ENCODE measurements at places on chromosomes 6 and 20.

- no peak for DNase-seq
These were observed 24.9 kb upstream of the PMEPA1 start for GRCh38 chr20:57734754-57735153.

GRCh38 chr6:150293423-150294173 lies 75.2 kb upstream of the IYD start:
- DNase-seq: no peak

GRCh38 chr6:27752038-27752885 lies 159.9 kb downstream of the OR2B2 start:
- peak; percentile 69 for DNase-seq

- DNase-seq: no peak
These were observed 10.7 kb downstream of the TULP4 start for GRCh38 chr6:158322724-158323560.

DNA sequence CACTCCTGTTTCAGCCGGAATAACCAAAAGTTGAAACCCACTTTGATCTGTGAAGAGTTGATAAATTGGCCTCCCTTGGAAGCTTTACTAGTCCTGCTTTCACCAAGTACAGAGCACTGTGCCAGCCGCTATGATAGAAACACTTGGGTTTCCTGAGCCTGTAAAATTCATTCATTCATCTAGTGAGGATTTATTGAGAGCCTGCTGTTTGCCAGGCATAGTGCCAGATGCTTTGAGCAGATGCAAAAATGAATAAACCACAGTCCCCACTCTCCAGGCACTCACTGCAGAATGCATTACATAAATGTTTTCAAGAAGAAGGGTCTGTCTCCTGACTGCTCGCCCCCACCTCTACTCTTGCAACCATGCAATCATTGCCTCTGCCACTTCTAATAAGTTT lies 25.3 kb upstream of the TMEM217 start:
- no peak for DNase-seq

- DNase-seq: no peak
These were observed 66.4 kb downstream of the PKHD1 start for GRCh38 chr6:52020945-52021570.

DNA sequence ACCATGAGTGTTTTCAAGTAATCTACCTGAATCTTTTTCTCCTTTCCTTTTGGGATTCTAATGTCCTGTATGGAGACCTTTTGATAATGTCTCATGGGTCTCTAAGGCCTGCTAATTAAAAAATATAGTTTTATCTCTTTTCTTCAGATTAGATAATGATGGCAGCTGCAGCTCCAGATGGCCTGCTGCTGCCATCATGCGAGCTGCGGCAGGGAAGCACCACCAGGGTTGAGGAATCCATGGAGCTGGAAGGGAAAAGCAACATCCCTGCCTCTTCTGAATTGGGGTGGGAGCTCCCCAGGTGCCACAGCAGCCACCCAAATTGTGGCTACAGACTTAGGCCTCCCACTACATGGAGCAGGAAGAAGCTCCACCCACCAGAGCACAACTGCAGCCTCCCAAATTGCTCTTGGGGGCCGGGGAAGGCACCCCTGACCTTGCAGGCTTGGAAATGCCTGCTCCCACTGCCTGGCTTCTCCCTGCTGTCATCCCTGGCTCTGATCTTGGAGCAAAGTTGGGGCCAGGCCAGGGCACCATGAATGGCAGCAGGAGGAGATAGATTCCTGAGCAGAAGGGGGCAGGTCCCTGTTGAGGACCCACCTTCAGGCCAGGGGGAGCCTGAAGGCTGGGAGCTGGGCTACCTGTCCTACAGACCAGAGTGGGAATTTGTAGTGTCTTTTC lies 189.6 kb upstream of the MAN1A1 start:
- no peak for DNase-seq

DNA sequence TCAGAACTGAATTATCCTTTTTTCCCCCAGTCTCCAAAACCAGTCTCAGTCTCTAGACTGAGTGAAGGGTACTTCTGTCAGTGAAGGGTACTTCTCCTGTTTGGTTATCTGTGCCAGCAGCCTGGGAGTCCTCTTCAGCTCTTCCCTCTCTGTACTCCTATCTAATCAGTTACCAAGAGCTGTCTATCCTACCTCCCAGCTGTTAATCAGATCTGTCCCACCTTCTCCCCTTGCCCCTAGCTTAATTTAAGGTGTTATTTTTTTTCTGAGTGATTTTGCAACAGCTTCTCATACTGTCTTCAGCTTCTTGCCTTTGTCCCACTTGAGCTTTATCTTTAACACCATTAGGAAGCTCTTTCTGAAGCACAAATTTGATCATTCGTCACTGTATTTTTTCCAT lies 491.9 kb upstream of the SOX4 start:
- DNase-seq: no peak

DNA sequence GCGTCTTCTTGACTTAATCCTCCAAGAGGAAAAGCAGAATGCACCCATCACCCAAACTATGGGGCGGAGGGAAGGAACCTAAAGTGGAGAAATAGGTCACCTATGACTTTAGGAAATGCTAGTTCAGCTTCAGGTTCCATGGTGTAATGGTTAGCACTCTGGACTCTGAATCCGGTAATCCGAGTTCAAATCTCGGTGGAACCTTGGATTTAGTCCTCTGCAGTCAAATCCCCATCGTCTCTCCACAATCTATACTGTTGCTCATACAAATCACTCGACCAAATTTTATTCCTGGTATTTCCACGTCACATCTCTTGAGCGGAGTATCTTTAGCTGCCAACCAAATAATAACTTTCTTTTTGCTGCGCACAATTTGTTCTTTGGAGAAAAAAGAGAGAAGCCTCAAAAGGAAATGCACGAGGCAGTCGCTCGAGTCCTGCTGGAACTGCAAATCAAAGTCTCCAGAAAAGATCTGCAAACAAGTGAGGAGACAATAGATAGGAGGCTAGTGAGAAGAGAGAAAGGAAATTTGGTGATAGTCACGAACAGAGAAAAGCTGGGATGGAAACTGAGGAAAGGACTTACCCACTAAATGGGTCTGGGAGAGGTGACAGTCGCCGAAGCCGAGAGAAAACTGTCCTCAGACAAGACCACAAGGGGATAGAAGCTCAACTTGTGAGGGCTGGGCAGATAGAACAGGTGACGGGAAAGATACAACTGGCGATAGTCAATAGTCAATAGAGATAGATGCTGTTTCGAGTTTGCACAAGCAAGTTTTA lies 16.6 kb downstream of the POM121L2 start:
- no peak for DNase-seq

GRCh38 chr6:144406796-144407195 lies 121.7 kb downstream of the UTRN start:
- DNase-seq: no peak

- DNase-seq: no peak
These were observed 71.7 kb downstream of the HIVEP1 start for GRCh38 chr6:12083763-12084162.

- no peak for DNase-seq
These were observed 105.9 kb upstream of the FOXC1 start for GRCh38 chr6:1503811-1504210.

DNA sequence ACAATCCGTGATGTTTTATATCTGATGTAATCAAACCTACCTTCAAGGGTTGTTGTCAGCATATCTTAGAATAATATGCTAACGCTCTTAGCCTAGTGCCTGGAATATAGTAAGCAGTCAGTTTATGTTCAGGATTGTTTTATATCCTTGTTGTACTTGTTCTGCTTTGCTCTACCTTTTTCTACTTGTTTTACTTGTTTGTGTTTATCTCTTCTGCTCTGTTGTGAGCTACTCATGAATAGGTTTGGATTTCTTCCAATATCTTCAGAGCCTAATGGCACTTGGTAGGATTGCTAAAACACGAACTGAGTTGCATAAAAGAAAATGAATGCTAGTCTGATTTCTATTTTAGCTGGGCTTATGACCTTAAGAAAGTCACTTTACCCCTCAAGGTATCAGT lies 40.1 kb downstream of the DNAH8 start:
- DNase-seq: no peak

- DNase-seq: no peak
These were observed 71.7 kb downstream of the SNX5 start for GRCh38 chr20:17896771-17897369.
